Stimulated activated CD8-positive, alpha-beta memory T cell treated with anti-CD3 and anti-CD28 coated beads, Interleukin-4, amount 100 ng/mL, for 1 hour (primary cell): ENCODE measurements at places on chromosomes 6 and 20.

DNA sequence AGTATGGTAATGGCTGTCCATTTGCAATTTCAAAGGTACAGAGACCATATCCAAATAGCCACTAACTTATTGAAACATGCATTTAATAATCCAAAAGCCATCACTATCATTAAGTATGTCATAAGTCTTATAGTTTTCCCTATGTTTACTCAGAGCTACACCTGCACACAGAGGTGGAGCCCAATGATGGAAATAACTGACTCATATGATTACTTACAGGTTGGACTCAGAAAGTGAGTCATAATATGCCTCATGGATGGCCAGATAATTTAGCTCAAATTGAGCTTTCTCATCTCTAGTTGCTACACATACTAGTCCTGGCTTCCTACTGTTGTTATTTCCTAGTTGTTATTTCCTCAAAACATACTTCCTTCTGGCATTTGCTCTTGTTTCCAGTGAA, 104.4 kb upstream of the KHDRBS2 start:
- DNase-seq = no peak

GRCh38 chr6:6712449-6713403, 124.2 kb downstream of the LY86 start:
- DNase-seq = no peak

DNA sequence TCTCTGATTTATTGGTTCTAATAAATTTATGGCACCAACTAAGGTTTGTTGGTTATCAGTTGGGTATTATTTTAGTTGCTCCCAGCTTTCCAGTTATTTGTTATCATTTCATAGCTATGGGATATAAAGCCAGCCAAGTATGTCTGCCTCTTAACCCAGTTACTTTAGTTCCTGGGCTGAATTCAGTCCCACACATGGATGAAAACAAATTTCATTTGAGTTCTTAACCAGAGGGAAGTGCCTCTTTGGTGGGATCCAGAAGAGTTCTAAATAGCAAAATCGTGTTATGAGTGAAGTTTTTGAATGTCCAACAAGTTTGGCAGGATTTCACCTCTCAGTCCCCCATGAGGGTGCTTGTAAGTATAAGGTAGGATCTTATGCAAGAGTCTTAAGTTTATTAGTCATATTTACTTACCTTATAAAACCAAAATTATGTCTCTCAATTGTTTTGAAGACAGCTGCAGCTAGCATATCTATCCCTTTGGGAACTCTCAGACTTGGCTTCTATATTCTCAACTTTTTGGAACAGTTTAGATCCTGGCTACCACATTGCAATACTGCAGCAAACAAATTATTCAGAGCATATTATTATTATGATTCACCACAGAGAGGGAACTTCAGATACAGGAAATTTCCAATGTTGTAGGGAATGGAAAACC, 683.6 kb downstream of the BCKDHB start:
- DNase-seq = no peak

DNA sequence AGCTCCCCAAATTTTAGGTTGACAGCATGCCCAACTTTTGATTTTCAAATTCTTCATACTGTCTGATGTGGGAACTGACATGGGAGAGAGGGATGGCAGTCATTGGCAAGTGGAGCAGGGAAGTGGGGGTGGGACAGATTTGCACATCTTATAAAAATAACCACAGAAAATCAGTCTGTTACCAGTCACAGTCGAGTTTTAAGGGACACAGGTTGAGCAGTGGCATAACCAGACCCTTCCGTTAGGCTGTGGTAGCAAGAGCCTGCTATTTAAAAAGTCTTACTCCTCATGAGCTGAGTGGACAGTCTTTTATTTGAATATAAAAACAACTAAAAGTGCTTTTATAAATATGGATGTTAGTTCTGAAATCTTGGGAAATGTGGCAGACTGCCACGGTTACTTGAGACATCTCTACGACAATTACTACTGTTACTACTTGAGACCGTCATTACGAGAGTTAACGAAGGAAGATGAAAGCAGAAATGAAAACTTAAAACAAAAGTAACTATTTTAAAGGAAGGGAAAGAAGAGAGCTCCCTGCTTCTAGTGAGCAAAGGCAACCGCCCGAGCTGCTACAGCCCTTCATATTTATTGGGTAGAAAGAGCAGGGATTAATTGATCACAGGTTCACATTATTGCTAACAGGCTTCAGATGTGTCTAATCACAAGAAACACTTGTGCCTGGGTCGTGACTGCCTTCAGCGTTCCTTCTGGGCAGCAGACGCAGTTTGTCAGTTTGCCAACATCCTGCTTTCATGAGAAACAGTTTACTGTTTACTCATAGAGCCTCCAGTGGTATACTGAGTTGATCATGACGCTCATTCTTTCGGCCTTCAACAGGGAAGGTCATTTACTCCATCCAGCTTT, 71.3 kb downstream of the EFHC1 start:
- DNase-seq = no peak

DNA sequence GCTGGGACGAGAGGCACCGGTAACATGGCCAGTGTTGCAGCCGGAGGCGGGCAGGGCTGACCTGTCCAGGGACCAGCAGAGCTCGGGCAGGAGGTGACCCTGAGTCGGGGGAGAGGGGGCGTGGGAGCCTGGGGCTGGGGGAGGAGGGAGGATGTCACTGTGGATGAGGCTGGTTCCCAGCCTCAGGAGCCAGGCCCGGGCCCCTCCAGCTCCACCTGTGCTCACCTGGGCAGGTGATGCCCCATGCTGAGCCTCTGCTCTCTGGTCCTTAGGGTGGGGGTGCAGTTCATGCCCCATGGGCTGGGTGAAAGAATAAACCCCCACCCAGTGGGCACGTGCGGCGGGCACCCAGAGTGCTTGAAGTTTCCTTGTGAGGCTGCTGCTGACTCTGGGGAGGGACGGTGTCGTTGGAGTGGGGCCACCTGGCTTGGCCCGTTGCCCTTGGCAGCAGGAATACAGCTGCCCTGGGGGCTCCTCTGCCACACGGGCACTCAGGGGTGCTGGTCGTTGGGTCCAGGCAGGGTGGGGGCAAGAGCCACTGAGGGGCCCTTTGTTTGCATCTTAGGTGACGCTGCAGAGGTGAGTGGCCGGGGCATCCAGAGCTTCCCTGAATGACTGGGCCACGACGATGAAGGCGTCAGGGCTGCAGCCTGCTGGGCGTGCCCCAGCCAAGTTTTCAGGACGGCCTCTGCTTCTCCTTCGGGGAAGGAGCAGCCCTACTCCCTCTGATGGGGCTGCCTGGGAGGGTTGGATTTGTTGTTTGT, 24.7 kb upstream of the BHLHE23 start:
- DNase-seq = no peak

DNA sequence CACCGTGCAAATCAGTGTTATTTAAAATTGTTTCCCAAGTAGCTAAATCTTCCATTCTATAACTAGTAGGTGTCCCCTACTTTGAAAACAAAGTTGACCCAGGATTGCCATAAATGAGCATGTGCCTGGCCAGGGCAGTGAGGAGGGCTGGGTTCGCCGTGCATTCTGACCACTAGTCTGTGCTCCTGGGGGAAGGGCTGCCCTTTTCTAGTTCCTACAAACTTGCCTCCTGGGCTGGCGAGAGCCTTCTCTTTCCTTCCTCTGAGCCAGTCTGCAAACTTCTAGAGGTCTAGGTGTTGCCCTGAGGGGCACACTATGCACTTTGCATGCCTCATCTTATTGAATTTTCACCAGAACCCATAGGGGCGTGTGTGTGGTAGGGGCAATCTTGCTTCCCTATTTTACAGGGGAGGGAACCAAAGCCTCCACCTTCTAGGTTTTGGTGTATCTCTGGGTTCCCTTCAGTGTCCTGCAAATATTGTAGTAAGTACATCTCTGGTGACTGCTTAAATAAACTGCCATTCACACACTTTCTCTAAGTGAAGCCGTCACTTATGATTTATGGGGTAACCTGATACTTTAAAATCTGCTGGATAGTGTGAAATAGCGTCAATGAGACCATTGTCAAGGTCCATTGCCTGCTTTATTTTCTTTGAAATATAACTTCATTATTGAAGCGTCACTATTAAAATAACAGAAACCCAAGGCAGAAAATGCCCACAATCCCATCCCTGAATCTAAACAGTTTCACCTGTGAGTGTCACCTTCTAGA, 42.2 kb downstream of the CDH26 start:
- no peak for DNase-seq

DNA sequence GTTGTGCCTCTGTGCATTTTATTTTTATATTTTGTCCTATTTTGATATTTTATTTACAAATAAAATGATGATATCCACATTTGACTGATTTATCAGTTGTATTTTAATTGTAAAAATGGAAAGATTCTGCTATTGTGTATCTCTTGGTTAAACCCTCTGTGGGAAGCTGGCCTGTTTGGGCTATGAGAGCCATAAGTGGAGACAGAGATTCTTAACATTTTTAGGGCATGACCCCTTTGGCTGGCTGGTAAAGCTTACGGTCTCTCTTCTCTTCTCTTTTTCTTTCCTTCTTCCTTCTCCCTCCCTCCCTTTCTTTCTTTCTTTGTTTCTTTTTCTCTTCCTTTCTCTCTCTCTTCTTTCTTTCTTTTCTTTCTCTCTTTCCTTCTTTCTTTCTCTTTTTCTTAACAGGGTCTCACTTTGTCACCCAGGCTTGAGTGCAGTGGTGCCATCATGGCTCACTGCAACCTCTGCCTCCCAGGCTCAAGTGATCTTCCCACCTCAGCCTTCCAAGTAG, 172.3 kb upstream of the CDYL start:
- DNase-seq = no peak

GRCh38 chr6:149896491-149896890, 1.4 kb downstream of the RAET1E start:
- DNase-seq = no peak

- DNase-seq = no peak
Measured at GRCh38 chr6:142443532-142443931, 141.7 kb downstream of the ADGRG6 start.

GRCh38 chr6:154885214-154885613, 109.9 kb upstream of the TIAM2 start:
- DNase-seq = no peak

DNA sequence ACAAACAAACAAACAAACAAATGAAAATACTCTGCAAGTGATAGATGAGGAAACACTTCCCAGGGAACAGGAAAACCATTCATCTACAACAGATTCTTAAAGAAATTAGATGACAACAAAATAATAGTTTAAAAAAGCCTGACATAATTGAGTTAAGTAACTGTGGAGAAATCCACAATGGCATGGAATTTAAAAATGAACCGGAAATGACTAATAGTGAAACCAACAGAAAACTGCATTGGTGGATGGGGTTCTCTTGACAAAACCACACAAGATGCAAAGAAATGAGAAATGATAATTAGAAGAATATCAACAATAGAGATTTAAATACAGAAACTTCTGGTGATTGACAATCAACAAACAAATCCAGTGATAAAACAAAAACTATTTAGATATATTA, 785.6 kb downstream of the QKI start:
- no peak for DNase-seq

DNA sequence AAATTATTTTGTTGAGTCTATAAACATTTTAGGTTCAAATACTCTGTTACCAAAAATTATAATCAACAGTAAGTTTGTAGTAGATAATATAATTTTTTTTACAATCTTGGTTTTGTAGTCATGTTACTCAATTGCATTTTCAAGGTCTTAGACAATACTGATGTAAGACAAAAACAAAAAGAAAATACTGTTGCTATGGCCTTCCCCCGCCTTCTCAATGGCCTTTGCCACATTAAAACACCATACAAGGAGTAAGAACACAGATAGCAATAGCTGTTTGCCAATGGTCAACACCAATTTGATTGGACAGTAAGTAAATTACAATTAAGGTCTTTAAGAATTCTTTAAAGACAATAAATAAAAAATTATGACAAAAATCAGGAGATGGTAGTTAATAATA, 450.2 kb downstream of the CDC5L start:
- no peak for DNase-seq

GRCh38 chr6:51490101-51490500, 597.3 kb downstream of the PKHD1 start:
- DNase-seq = no peak

DNA sequence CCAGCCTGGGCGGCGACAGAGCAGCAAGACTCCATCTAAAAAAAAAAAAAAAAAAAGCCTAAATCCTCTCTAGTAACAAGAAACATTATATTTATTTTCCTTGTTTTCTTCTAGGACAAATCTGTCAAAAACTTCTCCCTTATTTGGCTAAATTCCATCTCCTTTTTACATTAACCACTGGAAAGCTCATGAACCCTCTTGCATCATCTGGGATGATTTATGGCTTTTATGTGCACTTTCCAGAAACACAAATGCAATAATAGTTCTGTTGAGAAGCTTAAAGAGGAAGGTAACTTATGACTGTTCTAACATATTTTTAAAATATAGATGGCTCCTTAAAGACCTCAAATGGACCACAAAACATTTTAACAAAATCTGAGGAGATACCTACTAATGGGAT, 526.1 kb upstream of the SPTLC3 start:
- no peak for DNase-seq

GRCh38 chr6:24205020-24205492, 79.0 kb downstream of the NRSN1 start:
- DNase-seq = no peak

DNA sequence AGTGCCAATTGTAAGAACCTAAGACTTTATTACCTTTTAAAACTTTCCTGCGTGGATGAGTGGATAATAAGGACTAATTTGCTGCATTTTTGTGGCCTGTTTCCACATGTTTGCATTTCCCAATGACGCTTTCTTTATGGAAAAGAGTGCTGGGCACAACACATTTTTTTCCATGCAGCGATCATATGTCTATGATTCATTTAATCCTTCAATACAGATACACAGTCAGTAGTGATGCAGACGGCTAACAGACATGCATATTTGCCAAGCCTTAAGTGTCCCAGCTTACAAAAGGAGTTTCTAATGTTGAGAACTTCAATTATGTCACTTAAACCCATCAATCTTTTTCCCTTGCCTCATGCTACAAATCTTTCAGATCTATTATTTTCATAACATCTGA, 239.8 kb upstream of the PREP start:
- DNase-seq = no peak

DNA sequence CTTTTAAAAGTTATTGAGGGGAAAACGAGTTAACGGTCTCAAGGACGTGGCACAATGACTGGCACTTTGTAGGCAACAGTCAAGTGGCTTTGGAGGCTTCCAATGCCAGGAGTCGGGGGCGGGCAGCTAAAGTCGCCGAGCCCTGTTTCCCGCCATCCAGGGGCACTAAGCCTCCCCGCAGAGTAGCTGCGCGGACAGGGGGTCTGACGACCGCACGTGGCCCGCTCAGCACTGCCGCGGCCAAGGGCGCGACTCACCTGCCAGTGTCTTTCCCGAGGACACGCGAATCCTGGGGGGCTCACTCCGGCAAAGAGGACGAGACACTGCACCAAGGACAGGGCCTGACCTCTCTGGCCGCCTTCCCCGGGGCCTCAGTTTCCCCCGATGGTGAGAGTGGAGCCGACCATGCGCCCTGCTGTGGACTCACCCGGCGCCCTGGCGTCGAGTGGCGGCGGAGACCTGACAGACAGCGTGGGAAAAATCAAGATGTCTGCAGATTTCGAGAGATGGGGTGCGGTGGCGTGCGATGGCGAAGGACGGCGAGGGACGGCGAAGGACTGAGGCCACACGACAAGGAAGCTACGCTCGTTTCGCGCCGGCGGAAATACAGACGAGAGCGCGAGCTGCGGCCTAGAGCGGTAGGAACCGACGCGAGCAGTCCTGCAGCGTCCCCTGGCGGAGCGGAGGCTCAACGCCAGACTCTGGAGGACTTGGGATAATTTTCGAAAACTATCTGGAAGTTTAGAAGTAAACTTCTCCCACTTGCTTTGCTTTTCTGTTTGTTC, at the start of gene SNHG17:
Gene SNHG17 (minus strand): TSS at position 559 of the 785 bp plus-strand sequence.
- DNase-seq = peak; percentile 79

- DNase-seq = no peak
Measured at GRCh38 chr20:57321142-57321541, 8.5 kb upstream of the SPO11 start.

- no peak for DNase-seq
Measured at GRCh38 chr6:149458806-149459205, 26.0 kb downstream of the ZC3H12D start.
